ENCODE measurements at places on chromosomes 2 and 18.
A peak's percentile ranks its signal among the peaks of the same experiment; 100 is the strongest.

DNA sequence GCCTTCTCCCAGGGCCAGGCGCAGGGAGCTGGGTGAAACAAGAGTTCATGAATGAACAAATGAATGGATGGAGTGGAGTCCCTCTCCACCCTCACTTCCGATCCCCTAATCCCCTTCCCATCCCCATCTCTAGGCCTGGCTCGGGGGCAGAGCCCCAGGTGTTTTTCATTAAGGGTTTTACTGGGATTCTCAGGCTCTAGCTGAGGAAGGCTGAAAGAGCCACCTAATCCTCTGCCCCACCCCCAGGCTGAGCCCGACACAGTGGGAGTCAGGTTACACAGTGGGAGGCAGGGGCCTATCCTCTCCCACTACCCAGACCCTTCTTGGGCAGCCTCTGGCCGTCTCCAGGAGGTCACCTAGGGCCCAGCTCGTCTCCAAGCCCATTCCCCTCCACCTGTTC lies 36.1 kb downstream of the SDC1 start:
- DNase-seq, result no peak

DNA sequence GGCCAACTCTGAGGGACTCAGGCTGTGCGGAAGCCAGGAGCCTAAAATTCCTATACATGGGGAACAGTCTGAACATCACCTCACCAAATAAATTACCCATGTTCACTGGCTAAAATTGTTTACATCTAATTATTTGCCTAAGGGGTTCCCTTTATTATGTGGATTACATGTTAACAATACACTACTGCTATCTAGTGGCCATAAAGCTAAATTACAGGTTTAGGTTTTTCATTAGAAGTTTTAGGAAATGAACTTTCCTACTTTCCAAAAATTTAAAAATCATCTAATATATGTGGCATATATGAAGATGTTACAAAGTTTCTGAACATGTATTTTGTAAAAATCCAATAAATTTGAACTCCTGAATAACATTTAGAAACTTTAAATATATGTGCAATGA lies 40.3 kb downstream of the PLA2R1 start:
- DNase-seq, result no peak

DNA sequence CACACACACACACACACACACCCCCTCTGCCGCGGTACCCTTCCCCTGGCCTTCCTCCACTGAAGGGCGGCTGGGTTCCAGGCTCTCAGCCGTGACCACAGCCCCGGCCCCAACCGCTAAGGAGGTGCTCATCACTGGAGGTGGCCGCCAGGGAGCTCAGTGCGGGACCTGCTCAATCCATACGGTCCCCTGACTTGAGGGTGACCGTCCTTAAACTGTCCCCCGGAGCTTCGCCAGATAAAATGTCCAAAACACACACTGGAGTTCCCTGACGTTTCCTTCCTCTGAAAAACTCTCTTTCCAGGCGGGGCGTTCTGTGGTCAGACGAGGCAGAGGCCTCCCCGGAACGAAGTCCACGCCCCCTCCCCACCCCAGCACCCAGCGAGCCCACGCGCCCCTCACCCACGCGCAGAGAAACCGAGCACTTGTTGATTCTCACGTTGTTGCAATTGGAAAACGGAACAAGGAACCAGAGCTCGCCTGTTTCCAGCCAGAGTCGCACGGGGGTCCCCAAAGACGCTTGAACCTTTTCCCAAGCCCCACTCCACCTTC lies 1.4 kb downstream of the MBP start:
- DNase-seq, result peak; percentile 42

GRCh38 chr2:159262226-159262625 lies 24.3 kb downstream of the WDSUB1 start:
- no peak for DNase-seq
